ENCODE measurements at places on chromosomes 7 and 10.

GRCh38 chr7:81064426-81064825 lies 145.6 kb upstream of the SEMA3C start:
- peak; percentile 47 for DNase-seq

GRCh38 chr10:100531761-100532160 lies 2.1 kb upstream of the NDUFB8 start:
- peak; percentile 42 for DNase-seq

GRCh38 chr7:28961972-28962371 lies 3.8 kb upstream of the TRIL start:
- no peak for DNase-seq

DNA sequence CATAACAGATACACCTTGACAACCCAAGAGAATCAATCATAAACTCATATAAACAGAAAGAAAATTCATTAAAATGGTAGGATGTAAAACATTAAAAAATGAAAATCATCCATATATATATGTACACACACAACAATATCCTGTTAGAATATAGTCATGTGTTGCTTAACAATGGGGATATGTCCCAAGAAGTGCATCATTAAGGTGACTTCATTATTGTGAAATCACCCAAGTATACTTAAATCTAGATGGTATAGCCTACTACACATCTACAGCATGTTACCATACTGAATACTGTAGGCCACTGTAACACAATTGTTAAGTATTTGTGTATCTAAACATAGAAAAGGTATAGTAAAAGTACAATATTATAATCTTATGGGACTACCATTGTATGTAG lies 115.8 kb upstream of the TMEM168 start:
- DNase-seq, result no peak

DNA sequence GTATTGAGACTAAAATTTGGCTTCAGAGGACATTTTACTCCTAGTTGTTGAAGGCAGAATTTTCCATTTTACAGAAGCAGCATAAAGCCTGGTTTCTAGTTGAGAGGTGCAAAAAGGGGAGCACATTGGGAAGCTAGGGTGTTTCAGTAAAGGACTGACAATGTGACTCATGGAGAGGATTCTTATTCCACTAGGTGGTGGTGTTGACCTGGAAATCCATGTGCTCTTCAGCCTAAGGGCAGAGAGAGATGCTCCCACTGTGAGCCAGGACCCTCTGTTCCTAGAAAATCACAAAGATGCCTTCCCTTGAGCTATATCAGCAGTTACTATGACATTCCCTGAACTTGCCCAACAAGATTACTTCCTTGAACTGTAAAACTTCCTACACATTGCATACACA lies 687.8 kb downstream of the IPMK start:
- DNase-seq, result peak; percentile 3

GRCh38 chr10:124292911-124293615 lies 125.7 kb downstream of the OAT start:
- DNase-seq, result no peak

GRCh38 chr10:33006342-33006887 lies 48.4 kb upstream of the ITGB1 start:
- DNase-seq, result no peak

All from fibroblast of lung (primary cell).